ENCODE measurements at places on chromosomes 13 and 19. TPM values are rescaled to one million over a fixed set of nuclear protein-coding genes. Genes with fewer than 3 reads are reported as not detected.

GRCh38 chr13:100128373-100128772 lies 39.5 kb downstream of the PCCA start:
- H3K4me1 ChIP-seq: peaks cover 22% of the 10 kb centered on the region
- no peaks in the 10 kb centered on the region for H3K27me3 ChIP-seq
- H3K36me3 ChIP-seq: peaks cover 4% of the 10 kb centered on the region
- no peak overlapping the region for H3K27ac ChIP-seq

- peaks cover 43% of the 10 kb centered on the region for H3K36me3 ChIP-seq
- H3K4me1 ChIP-seq: peaks cover 30% of the 10 kb centered on the region
- H3K4me3 ChIP-seq: no peak overlapping the region
- DNase-seq: no peak
- H3K27ac ChIP-seq: no peak overlapping the region
- no peaks in the 10 kb centered on the region for H3K27me3 ChIP-seq
Observed at GRCh38 chr19:46919324-46919723, 58.5 kb downstream of the ARHGAP35 start.

DNA sequence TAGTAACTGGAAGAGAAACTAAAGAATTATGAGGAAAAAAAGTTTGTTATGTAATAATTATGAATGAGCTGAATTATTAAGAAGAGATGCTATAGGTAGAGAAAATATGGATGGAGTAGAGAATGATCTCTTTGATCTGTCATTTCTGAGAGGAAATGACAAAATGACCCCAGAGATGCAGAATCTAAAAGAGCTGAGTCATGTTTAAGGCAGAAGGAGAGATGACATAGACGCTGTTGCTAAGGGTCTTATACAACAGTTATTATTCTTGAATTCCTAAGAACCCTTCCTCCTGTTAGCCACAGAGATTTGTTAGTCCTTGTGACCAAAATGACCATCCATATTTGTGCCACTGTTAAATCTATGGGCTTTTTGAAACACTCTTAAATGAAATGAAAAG lies 58.3 kb upstream of the FREM2 start:
- H3K27me3 ChIP-seq: no peaks in the 10 kb centered on the region
- no peaks in the 10 kb centered on the region for H3K4me1 ChIP-seq
- H3K4me3 ChIP-seq: no peak overlapping the region
- DNase-seq: no peak

GRCh38 chr13:90362707-90363106 lies 984.8 kb upstream of the MIR17HG start:
- no peaks in the 10 kb centered on the region for H3K27me3 ChIP-seq
- no peak overlapping the region for H3K27ac ChIP-seq
- H3K36me3 ChIP-seq: no peaks in the 10 kb centered on the region
- no peaks in the 10 kb centered on the region for H3K4me1 ChIP-seq

DNA sequence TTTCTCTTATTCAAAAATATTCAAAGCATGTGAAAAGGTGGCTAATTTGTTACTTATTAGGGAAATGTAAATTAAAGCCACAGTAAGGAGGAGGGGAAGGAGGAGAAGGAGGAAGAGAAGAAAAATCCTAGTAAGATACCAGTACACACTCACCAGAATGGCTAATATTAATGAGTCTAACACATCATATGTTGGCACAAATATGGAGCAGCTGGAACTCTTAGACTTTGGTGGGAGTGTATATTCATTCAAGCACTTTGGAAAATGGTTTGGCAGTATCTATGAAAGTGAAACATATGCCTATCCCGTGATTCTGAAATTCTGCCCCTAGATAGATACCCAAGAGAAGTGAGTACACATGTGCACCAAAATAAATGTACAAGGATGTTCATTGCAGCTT lies 38.1 kb upstream of the RGCC start:
- no peak for DNase-seq
- H3K36me3 ChIP-seq: no peaks in the 10 kb centered on the region
- no peak overlapping the region for H3K27ac ChIP-seq

GRCh38 chr19:2524840-2525723 lies 49.2 kb downstream of the GADD45B start:
- H3K4me3 ChIP-seq: no peak overlapping the region
- no peak overlapping the region for H3K27ac ChIP-seq
- DNase-seq: no peak
- no peaks in the 10 kb centered on the region for H3K27me3 ChIP-seq
- H3K4me1 ChIP-seq: no peaks in the 10 kb centered on the region

- H3K27ac ChIP-seq: no peak overlapping the region
- no peaks in the 10 kb centered on the region for H3K36me3 ChIP-seq
- no peak overlapping the region for H3K4me3 ChIP-seq
- no peaks in the 10 kb centered on the region for H3K4me1 ChIP-seq
- H3K27me3 ChIP-seq: no peaks in the 10 kb centered on the region
Observed at GRCh38 chr13:55437162-55437561, 1703.6 kb upstream of the PRR20A start.

CPAMD8 gene
- 0.33 TPM for total RNA-seq

LILRA6 gene
- total RNA-seq: not detected

TSSK6 gene
- 4.4 TPM for total RNA-seq

- peaks cover 38% of the 10 kb centered on the region for H3K27me3 ChIP-seq
- no peak for DNase-seq
- peak overlapping the region; percentile 2 for H3K27ac ChIP-seq
- H3K36me3 ChIP-seq: peaks cover 4% of the 10 kb centered on the region
- H3K4me1 ChIP-seq: peaks cover 21% of the 10 kb centered on the region
- no peak overlapping the region for H3K4me3 ChIP-seq
Observed at GRCh38 chr19:45865269-45865948, 1.3 kb downstream of the FOXA3 start.

DNA sequence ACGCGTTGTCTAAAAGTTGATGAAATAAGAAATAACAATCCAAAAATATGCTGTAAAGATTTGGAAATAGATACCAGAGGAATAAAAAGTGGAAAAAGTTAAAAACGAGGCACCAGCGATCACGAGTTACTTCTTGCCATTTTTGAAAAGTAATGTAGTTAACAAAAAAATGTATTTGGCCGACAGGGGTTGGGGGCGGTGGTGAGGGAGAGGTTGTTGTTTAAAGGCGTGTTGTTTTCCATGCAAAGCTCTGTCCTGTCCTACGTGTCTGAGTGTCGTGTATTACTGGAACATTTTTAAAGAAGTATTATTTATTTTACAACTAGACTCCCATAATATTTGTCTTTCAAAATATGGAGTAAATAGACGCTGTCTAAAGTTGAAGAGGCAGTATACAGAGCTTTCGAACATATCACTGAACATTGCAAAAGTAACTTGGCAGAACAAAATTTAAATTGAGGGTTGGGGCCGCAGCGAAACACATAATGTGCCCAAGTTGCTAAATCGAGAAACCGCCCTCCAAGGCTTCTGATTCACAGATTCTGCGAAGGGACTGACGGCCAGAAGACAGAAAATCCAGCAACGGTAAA lies 823 bp downstream of the FBXO17 start:
- DNase-seq: no peak
- peaks cover 23% of the 10 kb centered on the region for H3K27me3 ChIP-seq
- H3K4me3 ChIP-seq: peak overlapping the region; percentile 28
- peaks cover 16% of the 10 kb centered on the region for H3K4me1 ChIP-seq
- peaks cover 3% of the 10 kb centered on the region for H3K36me3 ChIP-seq

GRCh38 chr19:48638831-48639381 lies 1.7 kb upstream of the DBP start:
- peak overlapping the region; percentile 86 for H3K4me3 ChIP-seq
- peak; percentile 72 for DNase-seq
- peaks cover 35% of the 10 kb centered on the region for H3K4me1 ChIP-seq
- peak overlapping the region; percentile 99 for H3K27ac ChIP-seq
- peaks cover 2% of the 10 kb centered on the region for H3K36me3 ChIP-seq

- peaks cover 2% of the 10 kb centered on the region for H3K27me3 ChIP-seq
- no peaks in the 10 kb centered on the region for H3K36me3 ChIP-seq
- peaks cover 37% of the 10 kb centered on the region for H3K4me1 ChIP-seq
- peak overlapping the region; percentile 73 for H3K27ac ChIP-seq
- peak overlapping the region; percentile 96 for H3K4me3 ChIP-seq
Observed at GRCh38 chr19:48646722-48647216, 782 bp upstream of the CA11 start.

ZNF563 gene
- total RNA-seq: 3.0 TPM

FBXO17 gene
- not detected for total RNA-seq

DNA sequence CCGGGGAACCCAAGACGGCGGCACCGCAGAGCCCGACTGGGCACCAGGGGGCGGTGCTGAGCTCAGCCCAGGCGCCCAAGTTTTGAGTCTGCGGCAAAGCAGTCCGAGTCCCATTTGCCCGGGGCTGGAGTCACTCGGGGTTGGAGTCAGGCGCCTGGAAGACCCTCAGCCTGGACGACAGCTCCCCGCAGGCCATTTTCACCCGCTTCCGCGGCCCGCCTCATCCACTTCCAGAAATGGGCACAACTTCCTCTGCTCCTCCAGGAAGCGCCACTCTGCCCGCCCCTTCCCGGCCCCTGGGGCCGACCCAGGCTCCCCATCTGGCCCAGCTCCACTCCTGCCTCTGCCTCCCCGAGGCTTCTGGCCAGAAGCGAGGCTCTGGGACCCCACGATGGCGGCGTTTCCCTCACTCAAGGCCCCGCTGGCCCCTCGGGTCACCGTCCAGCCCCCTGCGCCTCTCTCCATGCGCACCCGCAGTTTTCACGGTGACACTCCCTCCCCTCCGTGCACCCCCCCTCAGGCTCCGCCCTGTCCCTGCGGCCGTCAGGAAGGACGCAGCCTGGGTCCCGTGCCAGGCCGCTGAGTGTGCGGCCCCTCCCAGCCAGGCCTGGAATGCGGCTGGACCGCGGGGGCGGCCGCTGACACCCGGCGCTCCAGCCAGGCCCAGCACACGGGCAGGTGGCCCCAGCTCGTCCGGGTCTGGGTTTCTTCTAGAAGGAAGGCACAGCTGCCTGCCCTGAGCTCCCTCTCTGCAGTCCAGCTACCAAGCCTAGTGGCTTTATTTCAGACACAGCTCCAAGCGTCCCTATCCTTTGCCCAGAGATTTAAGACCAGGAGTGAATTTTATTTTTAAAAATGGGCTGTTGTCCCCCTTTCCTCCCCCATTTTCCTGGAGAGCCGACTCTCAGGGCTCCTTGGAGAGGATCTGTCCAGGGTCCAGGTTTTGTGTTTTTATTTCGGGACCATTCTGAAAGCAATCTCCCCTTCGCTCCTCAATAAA lies 4.7 kb downstream of the SERTAD1 start:
- peak overlapping the region; percentile 83 for H3K4me3 ChIP-seq
- H3K36me3 ChIP-seq: peaks cover 17% of the 10 kb centered on the region
- H3K27me3 ChIP-seq: peaks cover 2% of the 10 kb centered on the region
- peaks cover 46% of the 10 kb centered on the region for H3K4me1 ChIP-seq

DNA sequence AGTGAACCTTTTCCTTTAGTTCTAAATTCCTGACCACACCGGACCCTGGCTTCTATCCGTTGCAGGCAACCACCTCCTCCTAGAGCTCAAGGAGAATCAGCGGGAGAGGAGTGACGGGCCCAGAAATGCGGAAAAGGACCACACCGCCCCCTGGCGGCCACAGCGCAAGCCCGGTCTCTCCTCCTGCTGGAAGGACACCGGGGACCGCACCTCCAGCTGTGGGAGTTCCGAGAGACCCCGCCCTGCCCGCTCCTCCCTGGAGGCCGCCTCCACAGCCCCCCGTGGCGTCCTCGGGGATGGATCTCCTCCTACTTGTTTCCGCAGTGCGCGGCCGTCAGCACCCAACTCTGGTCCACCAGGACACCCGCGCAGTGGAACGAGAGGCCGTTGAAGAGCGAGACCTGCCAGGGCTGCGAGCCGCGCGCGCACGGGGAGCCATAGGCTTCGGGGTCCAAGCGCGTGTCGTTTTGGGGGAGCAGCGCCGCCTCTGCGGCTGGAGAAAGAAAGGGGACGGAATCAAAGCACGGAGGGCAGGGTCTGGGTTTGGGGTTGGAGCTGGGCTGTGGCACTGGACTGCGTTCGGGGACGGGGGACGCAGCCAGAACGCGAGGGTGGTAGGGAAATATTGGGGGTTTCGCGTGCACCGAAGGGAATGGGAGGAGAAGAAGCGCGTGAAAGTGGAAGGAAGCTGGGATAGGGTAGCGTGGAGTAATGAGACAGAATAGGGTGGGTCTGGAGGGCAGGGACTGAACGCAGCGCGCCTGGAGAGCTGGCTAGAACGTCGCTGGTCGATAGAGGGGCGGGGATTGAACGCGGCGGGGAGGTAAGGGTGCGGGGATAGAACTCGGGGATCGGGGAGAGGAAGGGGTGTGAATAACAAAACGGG lies 2.5 kb downstream of the KLK10 start:
- peaks cover 15% of the 10 kb centered on the region for H3K4me1 ChIP-seq
- H3K27me3 ChIP-seq: peaks cover 57% of the 10 kb centered on the region
- H3K27ac ChIP-seq: no peak overlapping the region
- H3K4me3 ChIP-seq: peak overlapping the region; percentile 40
- DNase-seq: no peak

- H3K4me3 ChIP-seq: no peak overlapping the region
- H3K27me3 ChIP-seq: no peaks in the 10 kb centered on the region
- peaks cover 44% of the 10 kb centered on the region for H3K36me3 ChIP-seq
- no peak for DNase-seq
- H3K27ac ChIP-seq: peak overlapping the region; percentile 50
- H3K4me1 ChIP-seq: peaks cover 19% of the 10 kb centered on the region
Observed at GRCh38 chr19:48987323-48987722, 5.8 kb downstream of the GYS1 start.

GRCh38 chr13:91360246-91360751 lies 12.8 kb downstream of the MIR17HG start:
- H3K27me3 ChIP-seq: no peaks in the 10 kb centered on the region
- peaks cover 48% of the 10 kb centered on the region for H3K36me3 ChIP-seq
- H3K4me3 ChIP-seq: no peak overlapping the region
- no peak for DNase-seq
- peaks cover 13% of the 10 kb centered on the region for H3K4me1 ChIP-seq

GRCh38 chr13:31334547-31334946 lies 134.8 kb downstream of the B3GLCT start:
- DNase-seq: no peak
- peaks cover 2% of the 10 kb centered on the region for H3K27me3 ChIP-seq
- H3K36me3 ChIP-seq: no peaks in the 10 kb centered on the region
- H3K4me1 ChIP-seq: no peaks in the 10 kb centered on the region
- H3K4me3 ChIP-seq: no peak overlapping the region
- H3K27ac ChIP-seq: no peak overlapping the region

- no peak overlapping the region for H3K4me3 ChIP-seq
- peaks cover 8% of the 10 kb centered on the region for H3K36me3 ChIP-seq
- H3K4me1 ChIP-seq: peaks cover 2% of the 10 kb centered on the region
Observed at GRCh38 chr13:28440774-28441504, 54.0 kb downstream of the FLT1 start.

DNA sequence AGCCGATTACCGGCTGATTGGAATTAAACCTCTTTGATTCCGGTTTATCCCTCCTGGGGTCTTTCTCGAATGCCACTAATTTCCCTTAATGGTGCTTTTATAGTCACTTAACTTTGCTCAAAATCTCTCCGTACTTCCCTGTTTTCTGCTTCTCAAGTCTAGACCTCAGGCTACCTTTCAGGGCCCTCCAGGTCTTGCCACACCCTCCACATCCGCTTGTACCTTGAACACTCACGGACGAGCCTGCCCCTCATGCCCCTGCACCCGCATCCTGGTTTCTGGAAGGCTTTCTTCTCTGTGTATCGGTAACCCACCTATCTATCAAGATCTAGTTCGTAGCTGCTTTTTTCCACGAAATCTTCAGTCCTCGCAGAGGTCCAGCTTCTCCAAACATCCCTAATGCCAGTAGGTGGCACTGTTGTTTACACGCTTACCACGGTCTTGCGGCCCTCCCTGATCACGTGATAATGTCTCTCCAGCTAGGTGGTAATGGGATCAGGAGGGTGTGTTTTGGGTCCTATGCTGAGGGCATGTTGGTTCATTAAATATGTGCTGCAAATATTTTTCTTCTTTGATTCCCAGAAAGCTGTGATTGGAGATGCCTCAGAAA lies 13.8 kb downstream of the ATP12A start:
- peak overlapping the region; percentile 32 for H3K4me3 ChIP-seq
- peaks cover 6% of the 10 kb centered on the region for H3K4me1 ChIP-seq
- H3K27me3 ChIP-seq: peaks cover 39% of the 10 kb centered on the region
- no peak overlapping the region for H3K27ac ChIP-seq
